SK-N-MC (cell line): ENCODE measurements at places on chromosomes 1 and 21.
A peak's percentile ranks its signal among the peaks of the same experiment; 100 is the strongest.

DNA sequence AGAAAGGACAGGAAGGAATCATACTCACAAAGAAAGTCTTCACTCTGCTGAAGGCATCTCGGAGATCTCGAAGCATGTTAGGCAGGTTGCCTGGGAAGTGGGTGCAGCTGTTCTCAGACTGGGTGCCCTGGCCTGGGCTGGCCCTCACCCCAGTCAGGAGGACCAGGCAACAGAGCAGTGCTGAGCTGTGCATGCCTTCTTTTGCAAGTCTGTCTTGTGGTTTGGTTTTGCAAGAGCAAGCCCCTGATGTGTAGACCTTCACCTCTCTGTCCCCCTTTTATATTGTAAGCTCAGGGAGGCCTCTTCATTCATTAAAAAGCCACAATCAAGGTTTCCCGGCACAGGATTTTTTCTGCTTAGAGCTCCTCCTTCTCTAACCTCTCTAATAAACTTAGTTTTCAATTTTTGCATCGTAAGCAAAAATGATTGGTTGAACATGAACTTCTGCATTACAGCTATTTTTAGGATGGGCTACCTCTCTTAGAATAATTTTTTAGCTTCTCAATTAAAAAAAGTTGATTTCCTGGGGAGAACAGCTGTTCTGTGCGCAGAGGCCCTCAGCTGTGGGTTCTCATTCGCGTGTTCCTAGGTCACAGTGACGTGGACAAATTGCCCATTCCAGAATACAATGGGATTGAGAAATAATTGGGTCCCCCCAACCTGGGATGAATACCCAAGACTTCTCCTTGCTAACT lies at the start of gene IL10:
IL10 (minus strand) TSS at position 252 of the 695 bp plus-strand sequence; CDS start at position 193, 59 bp downstream.
- DNase-seq: no peak

GRCh38 chr1:9079988-9080704 lies 10.7 kb upstream of the SLC2A5 start:
- DNase-seq: no peak

DNA sequence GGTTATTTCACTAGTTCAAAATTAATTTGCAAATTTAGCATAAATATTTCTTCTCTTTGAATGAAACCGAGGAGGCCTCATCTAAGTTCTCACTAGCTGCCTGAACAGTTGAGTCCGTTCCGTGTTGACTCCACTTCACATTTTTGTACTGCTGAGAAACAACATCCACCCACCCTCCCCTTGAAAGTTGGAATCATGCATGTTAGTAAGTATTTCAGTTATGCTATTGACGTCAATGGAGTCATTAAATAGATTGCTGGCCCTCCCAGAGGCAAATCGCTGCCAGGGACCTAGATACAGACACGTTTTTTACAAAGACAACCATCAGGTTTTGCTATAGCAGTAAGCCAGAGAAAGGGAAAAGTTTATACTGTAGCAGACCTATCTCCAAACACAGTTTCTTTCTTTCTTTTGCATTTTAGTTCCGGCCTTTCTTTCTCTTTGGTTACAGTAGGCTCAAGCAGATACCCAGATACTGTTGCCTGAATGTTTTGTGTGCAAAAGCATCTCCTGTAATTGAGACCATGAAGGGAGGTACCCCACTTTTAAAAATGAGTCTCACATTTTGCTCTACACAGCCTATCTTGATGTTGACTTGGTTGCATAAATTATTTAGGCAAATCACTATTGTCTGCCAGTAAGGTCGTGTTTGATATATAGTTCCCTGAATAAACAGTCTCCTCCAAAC lies 262.6 kb upstream of the SGIP1 start:
- DNase-seq: peak; percentile 97

GRCh38 chr1:151145304-151146071 lies 943 bp downstream of the SEMA6C start:
- DNase-seq: no peak

- no peak for DNase-seq
Observed at GRCh38 chr1:25161981-25162380, 70.3 kb downstream of the SYF2 start.

DNA sequence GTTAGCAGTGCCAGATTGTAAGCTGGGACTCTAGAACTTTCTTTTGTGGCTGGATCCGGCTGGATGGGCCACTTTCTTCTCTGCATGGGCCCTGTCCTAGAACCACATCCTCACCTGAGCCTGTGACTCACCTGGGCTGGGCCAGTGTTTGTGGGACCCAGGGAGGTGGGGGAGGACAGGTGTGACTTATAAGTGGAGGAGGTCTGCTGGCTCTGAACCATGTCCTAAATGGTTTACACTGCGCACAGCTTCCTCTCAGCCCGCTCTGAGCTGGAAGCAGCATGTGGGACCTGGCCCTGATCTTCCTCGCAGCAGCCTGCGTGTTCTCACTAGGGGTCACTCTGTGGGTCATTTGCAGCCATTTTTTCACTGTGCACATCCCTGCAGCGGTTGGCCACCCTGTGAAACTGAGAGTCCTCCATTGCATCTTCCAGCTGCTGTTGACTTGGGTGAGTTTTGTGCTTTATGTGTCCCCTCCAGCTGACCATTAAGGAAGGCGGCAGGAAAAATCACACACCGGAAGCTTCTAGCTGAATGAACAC lies at the start of gene AADACL3:
AADACL3 (plus strand) TSS at position 215 of the 542 bp plus-strand sequence; CDS start at position 282, 67 bp downstream.
- no peak for DNase-seq
